LHCN-M2 (cell line): ENCODE measurements at places on chromosomes 12 and 14. TPM values are rescaled to one million over a fixed set of nuclear protein-coding genes. Genes with fewer than 3 reads are reported as not detected.

Gene DNAL1
- 17.3 and 18.3 TPM in 2 replicates for total RNA-seq

Gene OR6C2
- not detected in 2 replicates for total RNA-seq

Gene ADSS1
- total RNA-seq = 2.5 and 2.8 TPM in 2 replicates

Gene FLRT2
- 7.5 and 17.6 TPM in 2 replicates for total RNA-seq

Gene KLRC3
- 0.63 TPM in 1 of 2 replicates, not detected in the other for total RNA-seq

Gene HOXC9
- 7.8 and 8.8 TPM in 2 replicates for total RNA-seq

Gene HOXC6
- 5.3 and 5.6 TPM in 2 replicates for total RNA-seq

Gene CPNE6
- total RNA-seq = not detected in 2 replicates

Gene MYO1H
- total RNA-seq = not detected in 2 replicates

Gene RIMBP2
- not detected in 2 replicates for total RNA-seq

Gene TROAP
- total RNA-seq = 30.0 and 32.8 TPM in 2 replicates

Gene SLC17A8
- total RNA-seq = not detected in 2 replicates

Gene KLRD1
- not detected in 2 replicates for total RNA-seq

Gene PRMT5
- total RNA-seq = 51.7 and 66.0 TPM in 2 replicates

Gene MBD6
- total RNA-seq = 4.2 and 7.5 TPM in 2 replicates

Gene EMP1
- total RNA-seq = 590 and 679 TPM in 2 replicates

Gene PLEKHH1
- 0.06 TPM in 1 of 2 replicates, not detected in the other for total RNA-seq
